ENCODE measurements at places on chromosomes 1 and 21.
A peak's percentile ranks its signal among the peaks of the same experiment; 100 is the strongest.

- no peak for ATAC-seq
These were observed 6.5 kb upstream of the TNFSF4 start for GRCh38 chr1:173213665-173214064.

DNA sequence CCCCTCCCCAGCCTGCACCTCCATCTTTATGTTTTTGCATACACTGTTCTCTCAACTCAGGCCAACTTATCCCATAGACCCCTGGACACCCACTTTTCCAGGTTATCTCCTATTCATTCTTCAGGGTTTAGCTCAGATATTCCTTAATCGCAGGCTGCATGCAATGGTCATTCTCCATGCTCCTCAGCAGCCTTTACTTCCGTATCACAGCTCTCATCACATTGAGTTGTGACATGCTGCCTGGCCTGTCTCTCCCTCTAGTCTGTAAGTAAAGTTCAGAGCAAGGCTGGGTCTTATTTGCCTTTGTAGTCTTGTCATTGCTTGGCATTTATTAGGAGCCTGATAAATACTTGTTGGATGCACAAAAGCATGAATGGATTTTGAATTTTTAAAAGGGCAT, 6.9 kb downstream of the DNAJC6 start:
- no peak for ATAC-seq

- no peak for ATAC-seq
These were observed 9.9 kb upstream of the CCT8 start for GRCh38 chr21:29083306-29083705.

DNA sequence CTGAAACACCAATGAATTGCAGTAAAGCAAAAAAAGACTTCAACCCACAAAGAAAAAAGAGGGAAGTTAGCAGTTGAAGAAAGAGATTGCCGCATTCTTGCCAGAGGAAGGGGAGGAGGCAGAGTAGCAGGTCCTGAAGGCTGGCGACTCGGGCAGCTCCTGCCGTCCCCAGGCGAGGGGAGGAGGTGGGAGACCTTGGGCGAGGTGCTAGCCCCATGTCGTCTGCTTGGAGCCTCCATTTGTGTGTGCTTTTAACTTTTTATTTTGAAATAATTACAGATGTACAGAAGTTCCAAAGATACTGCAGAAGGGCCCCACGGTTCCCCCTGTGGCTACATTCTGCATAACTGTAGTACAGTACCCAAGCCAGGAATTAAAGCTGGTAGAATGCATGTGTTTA, 6.7 kb downstream of the TRPM2 start:
- ATAC-seq, result no peak

GRCh38 chr1:1326075-1326605, 1.5 kb downstream of the CPTP start:
- ATAC-seq, result no peak

GRCh38 chr1:113429461-113430153, 39.3 kb downstream of the MAGI3 start:
- no peak for ATAC-seq

- ATAC-seq, result no peak
These were observed 189.1 kb downstream of the FMN2 start for GRCh38 chr1:240280560-240281322.

GRCh38 chr1:165495858-165496205, 48.0 kb upstream of the LRRC52 start:
- peak; percentile 48 for ATAC-seq

Measured in motor neuron (in vitro differentiated cells).